ENCODE measurements at places on chromosomes 12 and 14.
A peak's percentile ranks its signal among the peaks of the same experiment; 100 is the strongest.

- DNase-seq: no peak
Measured at GRCh38 chr12:70756791-70757190, 119.6 kb upstream of the PTPRB start.

DNA sequence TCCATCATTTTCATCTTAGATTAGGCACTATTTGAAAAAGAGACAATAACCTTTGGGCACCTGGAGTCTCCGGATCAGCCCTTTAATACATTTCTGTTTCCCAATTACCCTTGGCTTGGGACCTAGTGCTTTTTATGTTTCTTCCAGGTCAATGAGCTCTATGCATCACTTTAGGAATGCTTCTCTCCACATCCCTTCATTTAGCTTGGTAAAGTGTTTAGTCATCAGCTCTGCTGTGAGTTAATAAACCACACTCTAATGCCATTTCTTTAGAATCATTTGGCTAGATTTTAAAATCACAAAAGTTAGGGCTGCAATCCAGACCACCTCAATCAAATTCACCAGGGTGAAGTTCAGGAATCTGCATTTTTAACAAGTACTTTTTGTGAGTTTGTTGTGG lies 41.7 kb downstream of the RASSF9 start:
- DNase-seq: no peak

- no peak for DNase-seq
Measured at GRCh38 chr12:68483592-68484383, 126.9 kb upstream of the RAP1B start.

- peak; percentile 28 for DNase-seq
Measured at GRCh38 chr12:90909069-90909770, 45.8 kb downstream of the CCER1 start.

DNA sequence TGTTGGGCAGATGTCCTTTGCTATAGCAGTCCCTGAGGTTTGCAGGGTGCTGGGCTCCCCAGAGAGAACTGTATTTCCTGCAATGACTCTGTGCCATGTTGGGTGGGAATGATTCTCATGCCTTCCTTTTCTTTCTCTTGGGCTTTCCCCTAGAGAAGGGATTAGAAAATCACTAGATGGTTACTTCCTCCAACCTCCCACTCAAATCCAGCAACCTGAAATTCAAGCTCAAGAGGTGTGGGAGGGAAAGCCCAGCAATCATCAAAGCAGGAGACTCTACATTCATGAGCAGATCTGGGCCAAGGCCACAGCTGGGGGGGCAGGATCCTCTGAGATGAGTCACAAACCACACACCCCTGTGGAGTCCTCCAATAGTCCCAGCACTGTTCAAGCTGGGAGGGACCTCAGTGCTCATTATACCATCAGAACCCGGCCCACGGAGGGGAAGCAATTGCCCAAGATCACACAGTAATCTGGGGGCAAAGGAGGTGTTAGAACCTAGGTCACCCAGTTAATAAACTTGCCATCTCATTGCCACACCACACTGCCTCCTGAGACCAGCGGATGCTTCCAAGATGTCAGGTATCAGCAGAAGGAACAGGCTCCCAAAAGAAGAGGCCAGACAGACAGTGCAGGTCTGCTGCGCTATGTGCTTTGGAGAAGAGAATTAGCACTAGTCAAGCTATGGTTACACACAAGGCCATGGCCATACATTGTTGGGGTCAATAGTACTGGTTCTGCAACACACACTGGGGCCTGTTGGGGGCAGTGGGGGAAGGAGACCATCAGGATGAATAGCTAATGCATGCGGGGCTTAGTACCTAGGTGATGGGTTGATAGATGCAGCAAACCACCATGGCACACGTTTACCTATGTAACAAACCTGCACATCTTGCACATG lies 65.7 kb downstream of the TTC9 start:
- DNase-seq: no peak

DNA sequence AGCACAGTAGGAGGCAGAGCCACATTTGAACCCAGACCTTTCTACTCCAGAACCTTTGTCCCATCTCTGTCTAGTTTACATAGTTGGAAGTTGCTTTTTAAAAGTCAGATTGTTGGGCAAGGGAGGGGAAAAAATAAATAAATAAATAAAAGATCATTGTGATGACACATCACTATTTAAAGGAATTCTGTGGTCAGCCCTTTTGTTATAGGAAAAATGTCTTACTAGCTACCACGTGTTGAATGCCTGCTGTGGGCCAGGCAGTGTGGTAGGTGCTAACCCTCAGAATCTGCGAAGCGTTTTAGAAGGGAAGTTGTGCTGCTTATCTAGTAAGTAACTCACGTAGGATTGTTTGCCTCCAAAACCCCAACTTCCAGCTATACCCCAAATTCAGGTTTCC lies 62.3 kb downstream of the BHLHE41 start:
- no peak for DNase-seq

DNA sequence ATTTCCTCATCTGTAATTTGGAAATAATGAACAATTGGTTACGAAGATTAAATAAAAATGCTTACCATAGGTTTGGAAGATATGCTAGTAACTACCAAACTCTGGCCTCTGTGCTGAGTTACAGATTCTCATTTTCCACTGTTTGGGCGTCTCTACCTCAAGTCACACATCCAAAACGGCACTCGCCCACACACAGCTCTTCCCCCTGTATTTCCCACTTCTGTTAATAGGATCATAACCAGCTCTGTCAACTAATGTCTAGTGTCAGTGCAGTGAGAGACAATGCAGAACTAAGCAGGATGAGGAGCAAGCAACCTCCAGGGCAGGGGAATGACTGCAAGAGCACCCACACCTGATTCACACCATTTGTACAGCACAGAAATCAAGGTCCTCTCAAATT lies 10.9 kb upstream of the SYCP3 start:
- no peak for DNase-seq

DNA sequence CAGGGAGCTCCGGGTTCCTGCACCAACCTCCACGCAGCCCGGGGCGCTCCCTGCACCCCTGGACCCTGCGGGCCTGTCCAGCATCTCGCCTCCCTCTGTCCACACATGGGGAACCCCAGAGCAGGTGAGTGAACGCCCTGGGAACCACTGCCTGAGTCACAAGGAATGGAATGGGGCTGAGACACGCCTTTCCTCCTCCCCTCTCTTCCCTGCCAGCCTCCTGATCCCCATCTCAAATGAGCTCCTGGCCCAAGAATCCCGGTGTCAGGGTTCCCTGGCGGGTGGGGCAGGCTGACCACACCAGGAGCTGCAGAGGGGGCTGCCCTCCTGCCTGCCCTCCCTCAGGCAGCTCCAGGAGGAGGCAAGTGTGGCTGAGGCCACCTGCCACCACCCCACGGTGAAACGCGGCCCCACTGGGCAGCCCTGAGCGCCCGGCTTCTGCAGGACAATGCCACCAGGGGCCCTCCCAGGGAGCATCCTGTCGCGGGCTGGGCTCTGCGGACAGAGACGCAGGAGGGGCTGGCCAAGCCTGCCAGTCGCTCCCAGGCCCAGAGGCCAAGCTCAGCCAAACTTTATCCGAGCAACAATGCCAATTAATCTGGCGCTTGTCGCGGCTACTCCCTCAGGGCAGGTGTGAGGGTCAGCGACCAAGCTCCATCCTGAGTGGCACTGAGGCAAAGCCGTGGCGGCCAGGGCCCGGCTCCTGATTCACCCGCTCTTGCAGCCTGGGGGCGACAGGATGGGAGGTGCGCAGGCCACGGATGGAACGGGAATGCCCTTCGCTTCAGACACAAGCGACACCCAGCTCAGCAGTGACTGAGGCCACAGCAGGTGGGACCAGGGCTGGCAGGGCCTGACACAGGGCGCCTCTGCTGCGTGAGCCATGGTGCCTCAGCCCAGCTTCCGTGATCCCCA lies 44.3 kb downstream of the GALNT9 start:
- DNase-seq: no peak

DNA sequence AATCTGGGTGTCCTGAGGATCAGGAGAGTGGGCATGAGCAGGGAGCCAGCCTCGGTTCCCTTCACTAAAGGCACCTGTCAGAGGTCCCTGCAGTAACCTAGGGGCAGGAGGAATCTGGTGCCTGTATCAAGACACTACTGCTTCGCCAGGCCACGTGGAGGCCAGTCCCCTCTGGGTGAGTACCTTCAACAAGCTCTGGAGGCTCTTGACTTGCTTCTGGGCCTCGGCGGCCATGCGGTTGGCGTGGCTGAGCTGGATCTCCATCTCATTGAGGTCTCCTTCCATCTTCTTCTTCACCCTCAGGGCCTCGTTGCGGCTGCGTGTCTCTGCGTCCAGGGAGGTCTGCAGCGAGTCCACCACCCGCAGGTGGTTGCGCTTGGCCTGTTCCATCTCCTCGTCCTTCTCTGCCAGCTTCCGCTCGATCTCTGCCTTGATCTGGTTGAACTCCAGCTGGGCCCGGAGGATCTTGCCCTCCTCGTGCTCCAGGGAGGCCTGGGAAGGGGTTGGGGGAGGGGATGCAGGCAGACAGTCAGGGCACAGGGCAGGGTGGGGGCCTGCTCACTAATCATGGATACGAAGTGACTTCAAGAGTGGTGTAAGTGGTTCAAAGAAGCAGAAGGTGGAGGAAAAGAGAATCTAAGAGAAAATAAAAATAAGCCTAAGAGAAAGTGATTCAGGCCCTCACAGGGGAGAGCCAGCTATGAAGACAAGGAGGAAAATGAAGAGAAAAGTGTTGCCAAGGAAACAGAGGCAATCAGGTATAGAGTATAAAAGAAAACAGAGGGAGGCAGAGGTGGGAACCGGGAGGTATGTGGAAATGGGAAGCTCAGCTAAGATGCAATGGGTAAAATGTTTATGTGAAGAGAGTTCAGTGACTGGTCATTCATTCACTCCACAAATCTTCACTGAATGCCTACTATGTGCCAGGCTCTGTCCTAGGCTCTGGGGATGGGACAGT lies 8.0 kb upstream of the MYH6 start:
- no peak for DNase-seq

- no peak for DNase-seq
Measured at GRCh38 chr12:10113075-10113474, 14.3 kb upstream of the CLEC1A start.

- DNase-seq: no peak
Measured at GRCh38 chr14:98826618-98827017, 445.4 kb downstream of the BCL11B start.

DNA sequence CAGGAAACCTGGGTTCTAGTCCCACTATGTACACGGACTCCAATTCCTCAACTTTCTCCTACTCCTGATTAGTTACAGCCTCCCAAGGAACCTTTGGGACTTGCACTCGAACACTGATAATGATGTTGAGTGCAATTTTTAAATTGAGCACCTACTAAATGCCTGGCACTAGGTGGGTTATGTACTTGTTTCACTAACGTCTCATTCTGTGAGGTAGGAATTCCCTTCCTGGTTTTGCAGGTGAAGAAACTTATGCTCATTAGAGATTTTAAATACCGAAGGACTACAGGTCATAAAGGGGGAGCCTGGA lies 536 bp downstream of the PARPBP start:
- DNase-seq: no peak

GRCh38 chr12:24719293-24719721 lies 229.6 kb downstream of the BCAT1 start:
- no peak for DNase-seq

- no peak for DNase-seq
Measured at GRCh38 chr12:50589650-50590435, 85.1 kb downstream of the DIP2B start.

- DNase-seq: no peak
Measured at GRCh38 chr12:107373238-107373809, 280.0 kb upstream of the CRY1 start.

DNA sequence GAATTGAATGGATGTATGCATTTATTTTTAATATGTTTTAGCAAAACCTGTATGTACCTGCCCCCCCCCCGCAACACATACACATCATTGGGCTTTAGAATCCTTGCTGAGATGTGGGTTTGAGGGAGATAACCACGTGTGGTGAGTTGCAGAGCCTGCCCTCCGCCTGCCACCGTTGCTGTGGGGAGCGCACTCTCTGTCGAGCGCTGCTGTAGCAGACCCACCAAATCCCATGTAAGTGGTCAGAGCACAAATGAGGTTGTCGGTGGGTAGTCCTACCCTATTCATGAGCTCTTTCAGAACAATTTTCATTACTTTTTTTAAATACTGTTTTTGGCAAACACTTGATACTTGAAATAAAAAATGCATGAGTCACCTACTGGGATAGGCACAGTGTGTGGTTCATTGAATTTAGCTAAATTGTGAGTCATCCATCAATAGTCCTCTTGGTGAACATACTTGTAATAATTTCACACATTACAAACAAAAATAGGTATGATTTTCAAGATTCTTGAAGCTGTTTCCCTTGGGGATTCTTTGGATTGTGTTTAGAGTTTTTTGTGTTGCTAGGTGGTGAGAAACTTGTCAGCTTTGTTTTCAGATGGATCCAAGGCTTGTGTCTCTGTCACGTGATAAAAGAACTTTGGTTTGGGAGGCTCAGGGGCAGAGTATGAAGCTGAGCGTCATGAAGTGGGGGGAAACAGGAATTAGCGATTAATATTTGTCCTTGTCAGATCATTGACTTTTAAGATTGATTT lies 107.6 kb downstream of the PTCSC3 start:
- no peak for DNase-seq

GRCh38 chr12:77591959-77592743 lies 238.5 kb upstream of the NAV3 start:
- no peak for DNase-seq

GRCh38 chr14:70836946-70837345 lies 27.6 kb upstream of the MAP3K9 start:
- DNase-seq: no peak

- DNase-seq: no peak
Measured at GRCh38 chr14:60212503-60213371, 36.3 kb upstream of the PPM1A start.

DNA sequence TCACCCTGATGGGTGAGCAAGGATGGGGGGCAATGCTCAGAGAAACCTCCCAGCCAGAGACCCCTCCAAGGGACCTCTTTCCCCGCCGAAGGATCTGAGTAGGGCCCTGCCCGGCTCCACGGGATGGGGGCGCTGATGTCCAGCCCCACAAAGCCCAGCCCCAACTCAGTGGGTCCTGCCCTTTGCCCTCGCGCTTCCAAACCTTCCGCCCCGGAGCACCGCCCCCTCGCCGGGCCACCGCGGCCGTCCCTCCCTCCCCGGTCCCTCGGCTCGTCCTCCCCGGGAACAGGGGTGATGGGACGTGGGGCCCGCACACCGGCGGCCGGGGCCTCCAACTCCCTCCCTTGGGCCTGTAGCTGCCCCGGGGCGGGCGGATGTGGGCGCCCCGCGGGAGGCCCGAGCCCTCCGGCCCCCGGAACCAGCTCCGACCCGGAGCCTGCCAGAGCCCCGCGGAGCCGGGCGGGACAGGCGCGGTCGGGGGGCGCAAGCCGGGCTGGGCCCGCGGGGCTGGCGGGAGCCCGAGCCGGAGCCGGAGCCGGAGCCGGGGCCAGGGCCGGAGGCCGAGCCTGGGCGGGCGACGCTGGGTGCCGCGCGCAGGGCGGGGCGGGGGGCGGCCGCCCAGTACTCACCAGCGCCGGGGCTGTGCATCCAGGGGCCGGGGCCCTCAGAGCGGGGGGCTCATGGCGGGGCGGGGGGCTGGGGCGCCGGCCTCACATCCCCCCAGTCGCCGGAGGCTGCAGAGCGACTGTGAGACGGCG lies 386 bp downstream of the HDAC7 start:
- DNase-seq: no peak

- no peak for DNase-seq
Measured at GRCh38 chr14:37602605-37603453, 7.4 kb downstream of the TTC6 start.

All from NAMALWA (cell line).